ENCODE measurements at places on chromosomes 5 and 9. TPM values are rescaled to one million over a fixed set of nuclear protein-coding genes. Genes with fewer than 3 reads are reported as not detected.

ANKRA2 gene
- total RNA-seq = 38.7 TPM

IFNK gene
- total RNA-seq = not detected

TAF11L6 gene
- not detected for total RNA-seq

DPM2 gene
- total RNA-seq = 11.4 TPM

UGT3A2 gene
- 0.41 TPM for total RNA-seq

MLANA gene
- total RNA-seq = not detected

GGTA1 gene
- 2.4 TPM for total RNA-seq

GAPT gene
- not detected for total RNA-seq

TMEM174 gene
- total RNA-seq = not detected

N4BP3 gene
- total RNA-seq = 4.1 TPM

PCDHA13 gene
- total RNA-seq = 13.5 TPM

C5orf52 gene
- not detected for total RNA-seq

HACD4 gene
- 0.41 TPM for total RNA-seq

TMEM232 gene
- total RNA-seq = 25.7 TPM
